ENCODE measurements at places on chromosomes 2 and 18.

GRCh38 chr2:113190871-113191270 is 17.1 kb downstream of the PSD4 start:
- no peak for DNase-seq

GRCh38 chr2:226915846-226916360 is 80.0 kb downstream of the RHBDD1 start:
- no peak for DNase-seq

DNA sequence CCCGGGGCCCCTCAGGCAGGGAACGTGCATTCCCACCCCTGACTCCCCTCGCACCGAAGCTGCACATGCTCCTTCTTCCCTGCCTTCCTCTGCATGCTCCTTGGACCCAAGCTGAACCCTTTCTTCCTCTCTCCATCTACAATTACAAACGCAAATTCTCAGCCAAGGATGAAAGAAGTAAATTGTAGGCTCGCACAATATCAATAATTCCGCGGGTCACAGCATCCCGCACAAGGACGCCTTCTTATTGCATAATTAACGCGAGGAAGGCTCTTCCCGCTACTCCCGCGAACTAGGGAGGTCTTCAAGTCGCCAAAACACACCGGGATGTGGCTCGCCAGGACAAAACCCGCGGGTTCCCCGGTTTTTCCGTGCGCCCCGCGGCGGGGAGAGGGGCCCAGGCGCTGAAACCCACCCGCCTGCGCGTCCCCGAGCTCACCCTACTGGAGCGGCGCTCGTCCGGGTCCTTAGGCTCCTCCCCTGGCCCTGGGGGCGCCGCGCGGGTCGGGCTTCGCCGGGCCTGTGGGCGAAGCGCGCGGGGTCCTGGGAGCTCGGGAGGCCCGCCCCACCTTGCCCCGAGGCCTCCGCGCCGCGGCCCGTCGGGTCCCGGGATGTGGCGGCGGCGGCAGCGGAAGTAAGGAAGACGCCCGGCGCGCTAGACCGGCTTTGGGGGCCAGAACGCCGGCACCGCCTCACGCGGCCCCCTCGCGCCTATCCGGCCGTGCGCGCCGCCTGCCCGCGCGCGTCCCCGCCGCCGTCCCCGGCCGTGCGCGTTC is at the start of gene CHST10:
Gene CHST10, minus strand, starts transcription at position 734 of the 776 bp plus-strand sequence. CDS start 10,993 bp downstream, outside the sequence.
- peak; percentile 66 for DNase-seq

DNA sequence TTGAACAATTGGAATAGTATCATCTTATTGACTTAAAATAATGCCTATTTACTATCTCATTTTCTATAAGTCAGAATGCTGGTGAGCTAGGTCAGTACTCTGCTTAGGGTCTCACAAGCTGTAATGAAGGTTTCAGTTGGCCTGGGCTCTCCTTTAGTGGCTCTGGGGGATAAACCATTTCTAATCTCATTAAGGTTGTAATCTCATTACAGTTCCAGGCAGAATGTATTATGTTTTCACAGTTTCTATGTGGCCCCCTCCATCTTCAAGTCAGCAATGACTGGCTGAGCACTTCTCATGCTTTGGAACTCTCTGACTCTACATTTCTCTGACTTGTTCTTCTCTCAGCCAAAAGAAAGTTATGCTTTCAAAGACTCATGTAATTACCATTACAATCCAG is 163.1 kb downstream of the CCDC178 start:
- no peak for DNase-seq

GRCh38 chr2:10919410-10919770 is 7.7 kb downstream of the KCNF1 start:
- no peak for DNase-seq

DNA sequence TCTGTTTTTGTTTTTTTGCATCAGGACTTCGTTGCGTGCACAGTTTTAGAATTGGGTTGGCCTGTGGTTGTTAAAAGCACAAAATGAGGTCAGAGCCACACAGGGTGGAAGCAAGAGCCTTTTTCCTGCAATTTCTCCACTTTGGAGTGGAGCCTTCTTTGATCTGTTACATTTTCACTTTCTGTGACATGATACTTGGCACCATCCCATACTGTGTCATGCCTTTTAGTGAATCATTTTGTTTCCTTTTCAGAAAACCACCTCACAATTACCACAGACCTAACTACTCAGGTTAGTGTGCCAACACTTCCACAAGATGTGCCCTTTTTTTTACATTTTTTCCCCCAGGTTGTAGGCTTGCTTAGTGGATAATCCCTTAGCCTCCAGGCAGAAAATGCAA is 32.5 kb downstream of the MERTK start:
- no peak for DNase-seq

DNA sequence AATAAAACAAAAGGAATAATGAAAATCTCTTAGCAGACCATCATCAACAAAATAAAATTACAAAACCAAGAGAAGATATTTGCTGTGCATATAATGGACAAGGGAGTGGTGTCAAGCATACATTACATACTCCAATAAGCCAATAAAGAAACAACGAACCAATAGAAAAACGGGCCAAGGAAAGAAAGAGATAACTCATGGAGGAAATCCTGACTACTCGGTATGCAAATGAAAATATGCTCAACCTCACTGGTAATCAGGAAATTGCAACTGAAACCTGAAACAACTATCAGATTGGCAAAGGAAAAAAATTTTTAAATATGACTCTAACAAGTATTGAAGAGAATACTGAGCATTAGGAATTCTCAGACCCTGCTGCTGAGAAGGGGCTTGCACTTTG is 84.7 kb downstream of the BCL2 start:
- no peak for DNase-seq

DNA sequence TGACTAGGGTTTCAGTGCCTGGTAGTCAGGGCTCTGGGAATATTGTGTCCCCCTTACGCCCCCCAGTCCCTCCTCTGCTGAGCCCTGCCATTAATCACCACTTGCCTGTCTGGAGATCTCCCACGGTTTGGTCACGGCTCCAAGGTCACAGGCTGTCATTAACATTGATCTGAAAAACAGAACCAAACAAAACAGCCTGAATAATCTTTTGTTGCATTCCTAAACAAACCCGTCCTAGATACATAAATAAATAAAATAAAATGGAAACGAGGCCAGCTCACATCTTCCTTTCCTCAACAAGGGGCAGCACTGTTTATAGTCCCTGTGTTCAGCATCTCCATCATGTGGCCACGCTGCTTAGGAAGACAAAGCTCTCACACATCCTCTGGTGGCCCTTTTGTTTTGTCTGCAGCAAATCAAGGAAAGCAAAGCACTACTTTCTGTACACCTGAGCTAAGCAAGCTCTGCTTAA is 282.8 kb downstream of the AGPS start:
- no peak for DNase-seq

- DNase-seq, result no peak
These were observed 6.8 kb upstream of the TPO start for GRCh38 chr2:1406434-1406833.

DNA sequence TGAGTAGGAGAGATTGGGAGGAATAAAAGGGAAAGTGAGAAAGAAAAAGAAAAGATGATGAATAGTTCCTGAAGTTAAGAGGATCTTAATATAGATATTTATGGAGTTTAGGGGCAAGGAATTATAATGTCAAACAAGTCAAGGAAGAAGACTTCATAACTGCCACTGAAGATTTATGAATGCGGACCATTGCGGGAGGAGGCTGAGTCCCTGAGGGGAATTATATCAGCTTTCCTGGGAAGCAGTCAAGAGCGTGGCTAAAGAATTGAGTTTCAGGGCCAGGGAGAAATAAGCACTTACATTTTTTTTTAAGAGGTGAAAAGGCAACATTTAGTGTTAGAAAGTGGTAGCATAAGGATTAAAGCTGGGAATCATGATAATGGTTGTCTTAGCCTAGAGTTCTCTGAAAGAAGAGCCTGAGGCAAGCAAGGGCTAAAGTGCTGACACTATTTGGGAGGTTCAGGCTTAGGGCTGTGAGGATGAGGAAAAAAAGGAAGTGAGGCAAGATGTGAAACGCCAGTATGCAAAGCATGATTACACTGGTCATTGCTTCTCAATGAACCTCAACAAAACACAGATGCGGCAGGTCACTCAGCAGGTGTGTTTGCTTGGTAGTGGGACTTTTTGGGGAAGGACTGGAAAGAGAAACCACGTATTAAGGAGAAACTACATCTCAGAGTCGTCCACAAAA is 217.1 kb downstream of the SLC4A3 start:
- no peak for DNase-seq

DNA sequence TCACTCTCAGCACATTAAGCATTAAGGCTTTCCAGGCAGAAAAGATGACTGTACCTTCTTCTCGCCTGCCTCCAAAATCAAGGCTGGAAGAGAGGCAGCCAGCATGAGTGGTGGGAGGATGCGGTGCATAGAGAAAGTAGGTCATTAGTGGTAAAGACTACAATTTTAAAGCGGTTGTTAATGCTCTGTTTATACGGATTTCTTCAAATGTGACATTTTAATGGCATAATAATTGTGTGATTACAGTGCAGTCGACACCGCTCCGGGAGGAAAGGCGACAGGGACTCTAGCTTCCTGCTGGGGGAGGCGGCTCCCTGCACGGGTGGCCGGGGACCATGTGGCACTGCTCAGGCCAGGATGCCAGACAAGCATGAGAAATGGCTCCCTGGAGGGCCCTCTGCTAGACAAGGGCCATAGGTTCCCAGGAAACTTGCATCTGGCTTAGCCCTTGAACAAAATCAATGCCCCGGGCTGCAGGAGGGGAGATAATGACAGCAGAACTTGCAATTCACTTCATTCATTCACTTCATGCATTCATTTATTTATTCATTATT is 129.6 kb downstream of the GALNT14 start:
- DNase-seq, result no peak

- no peak for DNase-seq
These were observed 377.8 kb upstream of the SLC14A2 start for GRCh38 chr18:45237343-45238098.

GRCh38 chr2:163341426-163341825 is 394.4 kb downstream of the FIGN start:
- no peak for DNase-seq

DNA sequence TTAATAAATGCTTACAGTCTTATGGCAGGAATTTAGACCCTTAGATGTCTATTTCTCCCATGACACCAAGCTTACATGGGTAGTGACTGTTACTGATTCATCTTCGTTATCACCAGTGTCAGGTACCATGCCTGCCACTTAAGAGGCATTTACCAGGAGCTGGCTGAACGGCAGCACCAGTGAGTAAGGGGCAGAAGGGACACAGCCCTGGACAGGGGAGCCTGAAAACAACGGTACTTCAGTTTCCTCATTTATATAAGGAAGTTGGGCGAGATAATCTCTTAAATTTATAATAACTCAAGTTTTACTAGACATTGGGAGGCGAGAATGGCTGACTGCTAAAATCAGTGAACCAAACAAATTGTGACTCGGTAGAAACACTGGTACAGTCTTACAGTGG is 1.2 kb downstream of the COA5 start:
- DNase-seq, result no peak

DNA sequence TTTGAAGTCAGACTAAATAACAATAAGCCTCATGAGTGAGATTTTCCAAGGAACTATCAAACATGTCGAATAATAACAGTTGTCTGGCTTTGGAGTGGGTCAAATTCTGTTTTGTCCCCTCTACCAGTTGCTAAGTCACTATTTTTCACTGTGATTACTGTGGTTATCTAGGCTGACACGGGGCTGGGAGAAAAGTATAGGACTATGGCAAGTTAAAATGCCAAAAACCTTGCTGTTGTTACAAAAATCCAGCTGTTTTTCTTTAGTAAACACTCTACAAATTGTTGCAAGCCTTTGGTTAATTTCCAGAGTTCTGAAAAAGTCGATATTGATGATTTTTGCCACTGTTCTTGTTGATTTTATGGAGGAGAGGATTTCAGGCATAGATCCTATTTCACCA is 1.5 kb downstream of the CFAP210 start:
- DNase-seq, result no peak

- DNase-seq, result no peak
These were observed 36.0 kb downstream of the KIF1A start for GRCh38 chr2:240783819-240784621.
